ENCODE measurements at places on chromosomes 2 and 18.

GRCh38 chr18:7608174-7608550 is 41.0 kb downstream of the PTPRM start:
- no peak for DNase-seq

DNA sequence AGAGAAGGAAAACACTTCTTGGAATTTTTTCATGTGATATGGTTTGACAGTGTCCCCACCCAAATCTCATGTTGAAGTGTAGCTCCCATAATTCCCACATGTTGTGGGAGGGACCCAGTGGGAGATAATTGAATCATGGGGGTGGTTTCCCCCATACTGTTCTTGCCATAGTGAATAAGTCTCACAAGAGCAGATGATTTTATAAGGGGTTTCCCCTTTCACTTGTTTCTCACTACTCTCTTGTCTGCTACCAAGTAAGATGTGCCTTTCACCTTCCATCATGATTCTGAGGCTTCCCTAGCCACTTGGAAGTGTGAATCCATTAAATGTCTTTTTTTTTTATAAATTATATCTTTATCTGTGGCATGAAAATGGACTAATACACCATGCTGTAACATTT is 250.7 kb downstream of the LPIN1 start:
- no peak for DNase-seq

DNA sequence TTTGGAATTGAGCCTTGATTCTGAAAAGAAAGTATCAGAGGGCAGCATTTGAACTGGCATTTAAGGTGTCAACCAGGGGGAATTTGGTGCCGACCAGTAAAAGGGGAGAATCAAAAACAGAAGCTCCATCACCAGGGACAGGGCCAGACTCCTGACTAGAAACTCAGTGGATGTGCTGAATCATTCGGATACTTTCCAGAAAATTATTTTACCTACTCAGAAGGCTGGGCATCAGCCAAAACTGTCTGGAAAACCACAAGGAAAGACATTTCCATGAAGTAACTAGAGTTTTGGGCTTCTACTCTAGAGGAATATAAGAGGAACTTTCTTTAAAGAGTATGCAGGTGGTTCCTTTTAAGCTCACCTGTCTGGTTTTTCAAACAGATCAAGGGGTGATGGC is 756.6 kb downstream of the RNF144A start:
- DNase-seq, result no peak

DNA sequence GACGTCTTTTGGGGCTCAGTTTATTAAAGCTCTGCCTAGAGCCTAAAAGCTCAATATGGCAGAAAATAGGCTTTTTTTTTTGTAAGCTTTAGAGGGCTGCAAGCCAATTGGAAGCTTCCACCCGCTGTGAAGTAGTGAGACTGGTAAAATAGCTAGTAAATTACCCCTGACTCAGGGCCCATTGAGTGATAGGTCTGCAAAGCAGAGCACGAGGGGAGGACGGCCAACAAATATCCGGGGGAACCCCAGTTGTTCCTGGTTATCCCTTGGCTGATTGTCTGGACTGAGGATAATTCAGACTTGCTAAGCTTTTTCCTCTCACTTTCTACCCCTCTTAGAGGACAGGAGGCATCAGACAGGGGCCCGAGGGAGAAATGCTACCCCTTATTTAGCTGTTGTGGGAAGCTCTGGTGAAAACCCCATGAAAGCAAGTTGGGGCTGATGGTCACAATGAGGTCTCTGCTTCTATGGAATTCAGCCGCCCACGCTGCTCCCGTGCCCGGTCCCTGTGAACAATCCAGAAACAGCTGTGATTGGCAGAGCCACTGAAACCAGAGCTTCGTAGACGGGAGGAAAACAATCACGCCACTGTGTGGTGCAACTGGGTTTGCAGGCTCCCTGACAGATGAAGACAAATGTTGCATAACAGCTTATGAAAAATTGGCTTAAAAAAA is 141.9 kb upstream of the LGALSL start:
- DNase-seq, result no peak

DNA sequence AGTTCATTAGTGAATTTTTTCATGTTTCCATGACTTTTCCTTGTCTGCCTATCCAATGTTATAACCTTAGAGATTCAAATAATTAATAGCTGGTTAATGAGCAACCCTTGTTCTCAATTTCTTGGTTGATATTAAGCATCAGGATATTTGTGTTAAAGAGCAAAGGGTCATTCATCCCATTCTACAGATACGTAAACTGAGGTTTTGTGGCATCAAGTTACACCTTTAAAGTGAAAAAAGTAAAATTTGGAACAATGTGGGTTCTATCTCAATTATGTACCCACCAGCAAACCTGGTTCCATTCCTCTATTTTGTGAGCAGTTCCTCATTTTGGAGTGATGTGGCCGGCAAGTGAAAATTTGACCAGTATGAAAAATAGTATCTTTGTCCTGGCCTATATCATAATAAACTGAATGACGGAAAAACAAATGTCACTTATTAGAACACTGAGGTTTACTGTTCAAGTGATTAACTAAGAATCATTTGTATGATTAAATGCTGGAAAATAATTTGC is 220.5 kb upstream of the ATP5MC3 start:
- no peak for DNase-seq

DNA sequence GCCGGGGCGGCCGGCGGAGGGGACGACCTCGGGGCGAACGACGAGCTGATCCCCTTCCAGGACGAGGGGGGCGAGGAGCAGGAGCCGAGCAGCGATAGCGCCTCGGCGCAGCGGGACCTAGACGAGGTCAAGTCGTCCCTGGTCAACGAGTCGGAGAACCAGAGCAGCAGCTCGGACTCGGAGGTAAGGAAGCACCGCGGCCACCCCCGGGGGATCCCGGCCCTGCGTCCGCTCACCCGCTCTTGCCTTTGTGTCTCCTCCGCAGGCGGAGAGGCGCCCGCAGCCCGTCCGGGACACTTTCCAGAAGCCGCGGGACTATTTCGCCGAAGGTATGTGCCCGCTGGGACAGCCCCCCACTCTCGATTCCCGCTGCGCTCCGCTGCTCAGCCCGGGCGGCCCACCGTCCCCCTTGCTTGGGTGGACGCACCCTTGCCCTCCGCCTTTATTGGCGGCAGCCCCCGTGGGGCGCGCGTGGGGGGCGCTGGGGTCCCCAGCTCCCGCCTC is 611 bp downstream of the TCF7L1 start:
- DNase-seq, result no peak

- no peak for DNase-seq
These were observed 151.1 kb upstream of the MEIS1 start for GRCh38 chr2:66283787-66284186.

All from stimulated activated CD8-positive, alpha-beta memory T cell treated with anti-CD3 and anti-CD28 coated beads, Interleukin-15, amount 100 ng/mL, for 1 hour (primary cell).